Testis (tissue), 5 donors: ENCODE measurements at places on chromosomes 5 and 9. TPM values are rescaled to one million over a fixed set of nuclear protein-coding genes. Genes with fewer than 3 reads are reported as not detected.

DNA sequence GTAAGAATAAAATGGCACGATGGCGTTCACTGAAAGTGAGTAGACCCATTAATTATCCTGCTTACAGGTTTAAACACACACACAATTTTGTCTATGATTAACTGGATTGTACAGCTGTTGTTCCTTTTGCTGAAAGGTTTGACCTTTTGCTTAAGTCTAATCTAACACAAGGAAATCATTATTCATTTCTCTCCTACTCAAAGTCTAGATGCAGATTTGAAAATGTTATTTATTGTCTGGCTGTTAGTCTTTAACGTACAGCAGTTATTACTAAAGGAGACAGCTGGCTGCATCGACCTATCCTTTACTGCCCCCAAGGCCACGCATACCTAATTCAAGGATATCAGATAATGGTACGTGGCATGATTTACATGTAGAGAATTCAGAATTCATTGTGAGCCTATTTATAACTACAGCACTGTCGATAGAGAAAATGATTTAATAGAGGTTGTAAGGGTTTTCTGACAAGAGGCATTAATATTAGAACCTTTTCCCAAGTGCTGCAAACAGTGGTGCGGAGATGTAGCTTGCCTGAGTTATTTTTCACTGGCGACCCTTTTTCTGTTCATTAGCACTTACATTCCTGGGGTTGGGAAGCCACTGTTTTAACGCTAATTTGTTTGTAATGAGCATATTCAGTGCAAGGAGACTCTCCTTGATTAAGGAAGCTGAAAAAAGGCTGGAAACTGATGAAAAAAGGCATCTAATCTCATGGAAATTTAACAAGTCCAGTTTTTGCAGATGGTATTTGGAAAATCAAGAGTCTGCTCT, 368.4 kb upstream of the GRAMD2B start:
- no peak for DNase-seq
- H3K27ac ChIP-seq, result no peak overlapping the region
- H3K4me1 ChIP-seq, result no peaks in the 10 kb centered on the region
- no peaks in the 10 kb centered on the region for H3K36me3 ChIP-seq
- H3K27me3 ChIP-seq, result no peaks in the 10 kb centered on the region

GRCh38 chr9:114908104-114908622, 22.2 kb downstream of the TNFSF8 start:
- H3K27ac ChIP-seq, result no peak overlapping the region
- no peaks in the 10 kb centered on the region for H3K36me3 ChIP-seq
- no peaks in the 10 kb centered on the region for H3K27me3 ChIP-seq
- no peak for DNase-seq
- H3K4me1 ChIP-seq, result no peaks in the 10 kb centered on the region

DNA sequence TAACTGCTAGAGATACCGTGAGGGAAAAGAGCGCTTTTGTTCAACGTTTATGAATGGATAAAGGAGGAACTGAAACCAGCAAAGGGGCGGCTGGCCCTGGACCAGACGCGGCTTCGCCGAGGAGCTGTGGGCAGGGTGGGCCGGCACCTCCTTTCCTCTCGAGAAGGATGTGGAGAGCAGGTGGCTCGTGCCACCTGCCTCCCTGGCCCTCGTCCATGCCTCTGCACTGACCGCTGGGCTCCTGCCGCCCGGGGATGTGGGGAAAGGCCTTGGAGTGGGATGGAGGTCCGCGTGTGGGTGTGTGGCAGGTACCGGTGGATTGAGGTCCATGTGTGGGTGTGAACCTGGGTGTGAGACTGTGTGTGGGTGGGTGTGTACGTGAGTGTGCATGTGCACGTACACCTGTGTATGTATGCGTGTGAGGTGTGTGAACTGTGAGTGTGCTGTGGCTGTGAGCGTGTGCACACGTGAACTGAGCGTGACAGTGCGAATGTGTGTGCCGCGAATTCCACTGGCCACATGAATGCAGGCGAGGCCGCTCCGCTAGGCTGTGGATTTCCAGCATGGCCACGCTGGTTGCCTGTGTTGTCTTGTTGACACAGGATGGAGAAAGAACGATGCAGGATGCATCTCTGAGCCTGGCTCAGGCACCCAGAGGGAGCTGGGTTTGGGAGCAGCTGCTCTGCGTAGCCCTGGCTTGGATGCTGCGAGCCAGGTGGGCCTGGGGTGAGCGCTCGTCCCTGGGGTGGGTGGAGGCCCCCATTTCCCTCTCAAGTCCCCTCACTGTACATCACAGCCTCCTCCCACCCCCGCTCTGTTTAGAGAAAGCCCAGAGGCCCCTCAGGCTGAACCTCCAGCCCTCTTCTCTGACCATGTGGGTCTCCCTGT, 4.4 kb upstream of the CEP72 start:
- H3K4me1 ChIP-seq, result peaks cover 7% of the 10 kb centered on the region
- no peaks in the 10 kb centered on the region for H3K36me3 ChIP-seq

- peak overlapping the region; percentile 75 for H3K4me3 ChIP-seq
- no peak for DNase-seq
- H3K36me3 ChIP-seq, result no peaks in the 10 kb centered on the region
- H3K27ac ChIP-seq, result peak overlapping the region; percentile 85
- H3K4me1 ChIP-seq, result peaks cover 12% of the 10 kb centered on the region
These were observed 329 bp downstream of the CDC23 start for GRCh38 chr5:138212828-138213160.

- no peaks in the 10 kb centered on the region for H3K27me3 ChIP-seq
- no peak overlapping the region for H3K27ac ChIP-seq
- no peaks in the 10 kb centered on the region for H3K36me3 ChIP-seq
- H3K4me3 ChIP-seq, result no peak overlapping the region
These were observed 264.0 kb upstream of the MEF2C start for GRCh38 chr5:89147031-89147430.

RCL1 gene
- 28.9 TPM for total RNA-seq

DNA sequence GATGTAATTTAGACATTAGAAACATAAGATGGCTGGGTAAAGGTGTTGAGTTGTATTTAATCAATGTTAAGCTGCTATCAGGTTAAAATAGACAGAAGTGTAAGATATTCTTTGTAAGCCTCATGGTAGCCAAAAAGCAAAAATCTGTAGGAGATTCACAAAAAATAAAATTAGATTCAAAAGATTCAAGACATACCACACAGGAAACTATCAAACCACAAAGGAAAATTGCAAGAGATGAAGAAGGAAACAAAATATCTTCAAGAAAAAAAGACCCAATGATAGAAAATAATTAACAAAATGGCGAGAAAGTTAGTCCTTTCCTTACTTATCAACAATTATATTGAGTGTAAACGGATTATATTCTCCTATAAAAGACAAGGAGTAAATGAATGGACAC, 15.3 kb downstream of the XRCC4 start:
- DNase-seq, result no peak
- H3K4me3 ChIP-seq, result no peak overlapping the region
- H3K27me3 ChIP-seq, result no peaks in the 10 kb centered on the region
- no peaks in the 10 kb centered on the region for H3K36me3 ChIP-seq
- no peak overlapping the region for H3K27ac ChIP-seq
- H3K4me1 ChIP-seq, result no peaks in the 10 kb centered on the region
